ENCODE measurements at places on chromosomes 1 and 21. TPM values are rescaled to one million over a fixed set of nuclear protein-coding genes. Genes with fewer than 3 reads are reported as not detected.
A peak's percentile ranks its signal among the peaks of the same experiment; 100 is the strongest.

- DNase-seq = peak; percentile 56
Observed at GRCh38 chr1:17646444-17647280, 107.2 kb downstream of the ARHGEF10L start.

NCF2 gene
- total RNA-seq = not detected

- DNase-seq = peak; percentile 93
Observed at GRCh38 chr1:203628201-203629015, 1.8 kb downstream of the ATP2B4 start.

CTH gene
- 35.9 TPM for total RNA-seq

- DNase-seq = no peak
Observed at GRCh38 chr1:26254404-26254803, 20.4 kb downstream of the CEP85 start.

- no peak for DNase-seq
Observed at GRCh38 chr1:153939476-153939875, 7.0 kb downstream of the DENND4B start.

GRCh38 chr1:246425139-246425794 lies 81.8 kb downstream of the SMYD3 start:
- peak; percentile 29 for DNase-seq

DNA sequence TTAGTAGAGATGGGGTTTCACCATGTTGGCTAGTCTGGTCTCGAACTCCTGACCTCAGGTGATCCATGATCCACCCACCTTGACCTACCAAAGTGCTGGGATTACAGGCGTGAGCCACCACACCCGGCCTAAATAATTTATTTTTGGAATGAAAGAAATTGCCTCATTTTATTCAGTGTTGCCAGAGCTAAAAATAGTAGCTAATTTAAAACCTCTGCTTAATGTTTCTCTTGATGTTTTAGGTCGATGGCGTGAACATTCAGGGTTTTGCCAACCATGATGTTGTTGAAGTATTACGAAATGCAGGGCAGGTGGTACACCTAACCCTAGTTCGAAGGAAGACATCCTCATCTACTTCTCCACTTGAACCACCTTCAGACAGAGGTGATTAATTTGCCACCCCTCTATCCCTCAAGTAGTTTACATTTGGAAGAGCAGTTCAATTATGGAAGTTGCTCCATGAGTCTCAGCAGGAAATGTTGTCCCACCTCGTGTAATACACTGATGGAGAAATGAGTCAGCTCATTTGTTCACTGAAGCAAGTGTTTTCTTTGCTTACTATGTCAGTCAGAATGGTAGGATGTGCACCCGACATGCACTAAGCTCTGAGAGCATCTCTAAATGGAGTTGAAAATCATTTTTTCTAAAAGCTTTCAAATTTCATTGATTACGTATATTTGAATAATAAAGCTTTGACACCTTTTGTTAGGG lies 54.9 kb downstream of the PATJ start:
- no peak for DNase-seq

DNA sequence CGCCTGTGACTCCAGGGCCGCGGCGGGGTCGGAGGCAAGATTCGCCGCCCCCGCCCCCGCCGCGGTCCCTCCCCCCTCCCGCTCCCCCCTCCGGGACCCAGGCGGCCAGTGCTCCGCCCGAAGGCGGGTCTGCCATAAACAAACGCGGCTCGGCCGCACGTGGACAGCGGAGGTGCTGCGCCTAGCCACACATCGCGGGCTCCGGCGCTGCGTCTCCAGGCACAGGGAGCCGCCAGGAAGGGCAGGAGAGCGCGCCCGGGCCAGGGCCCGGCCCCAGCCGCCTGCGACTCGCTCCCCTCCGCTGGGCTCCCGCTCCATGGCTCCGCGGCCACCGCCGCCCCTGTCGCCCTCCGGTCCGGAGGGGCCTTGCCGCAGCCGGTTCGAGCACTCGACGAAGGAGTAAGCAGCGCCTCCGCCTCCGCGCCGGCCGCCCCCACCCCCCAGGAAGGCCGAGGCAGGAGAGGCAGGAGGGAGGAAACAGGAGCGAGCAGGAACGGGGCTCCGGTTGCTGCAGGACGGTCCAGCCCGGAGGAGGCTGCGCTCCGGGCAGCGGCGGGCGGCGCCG lies at the start of gene SIM2:
Gene SIM2, plus strand, starts transcription at position 135 of the 565 bp plus-strand sequence. CDS start 632 bp downstream, outside the sequence.
- peak; percentile 62 for DNase-seq

ATP5PB gene
- 300 TPM for total RNA-seq

CELSR2 gene
- total RNA-seq = 30.4 TPM

- DNase-seq = no peak
Observed at GRCh38 chr1:193479187-193479586, 292.8 kb upstream of the B3GALT2 start.

GRCh38 chr1:61051443-61051718 lies 31.0 kb upstream of the NFIA start:
- peak; percentile 4 for DNase-seq

- no peak for DNase-seq
Observed at GRCh38 chr1:30524840-30525617, 198.4 kb downstream of the MATN1 start.

FCER1A gene
- not detected for total RNA-seq

DNA sequence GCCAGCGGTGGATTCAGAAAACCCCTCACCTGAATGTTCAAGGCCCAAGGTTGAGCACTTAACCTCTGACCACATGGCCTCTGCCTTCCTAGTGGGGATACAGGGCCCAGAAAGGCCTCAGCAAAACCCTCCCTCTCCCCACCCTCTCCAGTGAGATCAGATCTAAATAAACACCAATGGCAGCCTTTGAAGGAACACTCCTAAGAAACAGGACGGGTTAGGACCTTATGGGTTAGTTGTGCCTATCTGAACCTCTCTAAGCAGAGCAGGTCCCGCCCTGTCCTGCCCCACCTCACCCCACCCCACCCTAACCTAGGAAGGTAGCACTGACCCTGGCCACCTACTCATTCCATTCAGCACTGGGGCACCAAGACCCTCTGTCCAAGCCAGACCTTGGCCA lies 7.9 kb upstream of the GRHL3 start:
- DNase-seq = no peak

- no peak for DNase-seq
Observed at GRCh38 chr1:15577691-15578090, 7.2 kb downstream of the AGMAT start.

DNA sequence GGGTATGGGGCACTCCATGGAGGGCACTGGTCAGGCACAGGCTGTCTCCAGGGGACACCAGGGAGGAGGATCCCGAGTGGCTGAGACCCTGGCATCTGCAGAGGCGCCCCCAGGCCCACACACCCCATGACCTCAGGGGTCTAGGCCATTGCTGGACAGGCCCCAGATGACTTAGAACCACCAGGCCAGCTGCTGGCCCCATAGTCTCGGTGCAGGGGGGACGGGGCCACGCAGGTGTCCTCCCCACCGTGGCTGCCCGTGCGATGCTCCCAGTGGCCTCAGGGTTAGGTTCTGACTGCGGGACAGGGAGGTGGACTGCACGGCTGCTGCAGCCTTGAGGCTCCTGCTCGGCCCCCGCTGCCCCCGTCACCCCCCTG lies 44.0 kb downstream of the MORN1 start:
- no peak for DNase-seq

NMNAT2 gene
- total RNA-seq = 10.0 TPM

CFHR1 gene
- total RNA-seq = not detected

- DNase-seq = no peak
Observed at GRCh38 chr21:36966821-36967768, 626 bp upstream of the HLCS start.

GRCh38 chr1:223741861-223742260 lies 29.5 kb downstream of the CAPN2 start:
- DNase-seq = peak; percentile 66

ATXN7L2 gene
- total RNA-seq = 9.4 TPM

CD84 gene
- not detected for total RNA-seq

- DNase-seq = no peak
Observed at GRCh38 chr1:61639608-61640336, 85.2 kb downstream of the TM2D1 start.

PHGDH gene
- total RNA-seq = 885 TPM

DNA sequence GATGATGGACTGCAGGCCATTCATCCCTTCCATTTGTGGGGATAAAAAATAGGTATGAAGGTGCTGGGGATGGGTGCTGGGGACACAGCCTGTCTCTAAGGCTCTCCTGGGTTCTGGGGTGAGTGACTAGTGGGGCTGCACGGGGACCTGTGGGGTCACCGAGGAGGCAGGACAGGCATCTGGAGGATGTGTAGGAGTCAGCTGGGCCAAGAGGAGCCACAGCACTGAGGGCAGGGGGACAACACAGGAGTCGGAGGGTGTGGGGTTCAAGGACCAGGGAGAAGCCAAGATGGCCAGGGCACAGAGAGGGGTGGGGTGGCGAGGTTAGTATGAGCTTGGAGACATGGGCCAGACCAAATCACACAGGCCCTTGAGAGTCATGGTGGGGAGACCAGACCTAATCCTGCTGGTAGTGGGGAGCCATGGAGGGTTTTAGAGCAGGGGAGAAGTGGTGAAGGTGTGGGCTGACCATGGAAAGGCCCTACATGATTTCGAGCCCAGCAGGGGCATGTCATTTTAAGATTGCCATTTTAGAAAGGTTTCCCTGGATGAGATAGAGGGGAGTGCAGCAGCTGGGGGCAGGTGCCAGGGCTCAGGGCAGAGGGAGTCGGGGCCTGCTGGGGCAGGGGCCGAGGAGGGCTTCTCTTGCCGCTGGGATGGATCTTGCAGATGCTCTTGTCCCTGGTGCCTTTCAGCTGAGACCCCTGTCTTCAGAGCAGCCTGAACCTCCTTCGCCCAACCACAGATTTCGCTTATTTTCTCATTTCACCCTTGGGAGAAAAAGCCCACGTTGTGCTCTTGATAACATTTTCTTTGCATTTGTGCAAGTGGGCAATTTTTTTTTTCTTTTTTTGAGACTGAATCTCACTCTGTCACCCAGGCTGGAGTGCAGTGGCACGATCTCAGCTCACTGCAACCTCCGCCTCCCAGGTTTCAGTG lies 22.7 kb downstream of the SERINC2 start:
- DNase-seq = no peak

DNA sequence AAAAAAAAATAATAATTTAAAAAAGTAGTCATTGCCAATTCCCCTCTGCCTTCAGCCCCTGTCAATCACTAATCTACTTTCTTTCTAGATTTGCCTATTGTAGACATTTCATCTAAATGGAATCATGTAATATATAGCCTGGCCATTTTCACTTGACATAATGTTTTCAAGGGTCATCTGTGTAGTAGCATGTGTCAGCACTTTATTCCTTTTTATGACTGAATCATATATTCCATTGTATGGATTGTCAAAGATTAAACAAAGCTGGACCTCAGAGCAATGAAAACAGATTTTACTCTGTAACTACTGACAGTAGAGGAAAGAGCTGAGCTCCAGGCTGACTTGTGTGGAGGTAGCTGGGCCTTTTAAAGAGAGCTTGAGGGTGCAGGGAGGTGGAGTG lies 15.9 kb downstream of the VPS13D start:
- no peak for DNase-seq

DNA sequence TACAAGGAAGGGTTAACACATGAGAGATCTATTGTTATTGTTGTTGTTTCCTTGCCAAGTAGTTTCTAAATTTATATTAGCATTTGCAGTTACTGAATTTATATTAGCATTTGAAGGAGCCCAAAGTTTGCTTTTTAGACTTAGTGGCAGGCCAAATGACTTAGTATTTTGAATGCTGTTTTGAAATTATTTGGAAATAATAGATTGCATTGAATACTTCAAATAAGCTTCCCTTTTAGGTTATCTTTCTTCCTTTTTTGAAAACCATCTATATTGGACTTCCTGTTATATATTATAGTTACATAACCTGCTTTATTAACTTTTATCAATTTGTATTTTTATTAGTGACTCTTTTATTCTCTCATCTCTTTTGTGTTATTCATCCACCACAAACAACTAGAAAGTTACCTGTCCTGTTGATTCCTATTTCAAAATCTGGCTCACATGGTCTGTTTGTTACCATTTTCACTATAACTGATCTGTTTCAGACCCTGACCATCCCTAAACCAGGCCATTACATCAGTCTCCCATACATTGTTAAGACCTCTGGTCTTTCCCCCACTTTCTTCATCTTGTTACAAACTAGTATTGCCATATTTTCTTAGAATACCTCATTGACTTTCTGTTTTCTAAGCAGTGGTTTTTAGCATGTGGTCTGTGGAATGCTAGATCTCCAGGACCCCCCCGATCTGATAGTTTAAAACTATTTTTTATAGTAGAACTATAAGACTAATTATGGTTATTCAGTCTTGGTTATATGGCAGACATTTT lies 185.2 kb downstream of the RASAL2 start:
- no peak for DNase-seq

- peak; percentile 48 for DNase-seq
Observed at GRCh38 chr1:9850442-9851162, 26.8 kb upstream of the CLSTN1 start.

ARTN gene
- total RNA-seq = 10.4 TPM

SERPINC1 gene
- total RNA-seq = not detected

DNA sequence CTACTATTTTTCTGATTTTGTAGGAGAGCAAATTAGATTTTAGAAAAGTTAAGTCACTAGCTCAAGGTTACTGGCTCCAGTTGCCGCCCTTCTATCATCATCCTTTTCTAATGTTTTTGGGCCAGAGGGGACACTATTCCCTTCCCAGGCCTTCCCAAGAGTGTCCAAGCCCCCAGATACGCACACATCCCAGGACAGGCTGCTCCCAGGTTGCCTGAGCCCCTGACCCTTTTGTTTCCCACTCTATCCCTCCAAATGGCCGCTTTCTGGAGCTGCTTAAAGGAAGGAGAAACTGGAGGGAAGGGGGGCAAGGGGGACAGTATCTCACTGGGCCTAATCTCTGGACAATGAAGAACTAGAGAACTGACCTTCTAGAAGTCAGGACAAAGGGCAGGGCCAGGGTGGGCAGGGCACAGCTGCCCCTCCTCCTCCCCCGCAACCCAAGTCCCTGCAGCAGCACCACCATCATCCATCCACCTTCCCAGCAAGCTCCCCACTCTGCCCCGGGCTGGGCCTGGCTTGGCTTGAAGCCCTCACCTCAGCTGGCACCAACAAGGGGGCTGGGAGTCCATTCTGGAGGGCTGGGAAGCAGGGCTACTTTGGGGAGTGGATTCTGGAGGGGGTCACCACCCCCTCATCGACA lies 1.1 kb upstream of the MAP7D1 start:
- DNase-seq = peak; percentile 48

DNAJC28 gene
- total RNA-seq = 5.0 TPM

GRCh38 chr1:62687421-62687902 lies 724 bp downstream of the DOCK7 start:
- DNase-seq = no peak

DNA sequence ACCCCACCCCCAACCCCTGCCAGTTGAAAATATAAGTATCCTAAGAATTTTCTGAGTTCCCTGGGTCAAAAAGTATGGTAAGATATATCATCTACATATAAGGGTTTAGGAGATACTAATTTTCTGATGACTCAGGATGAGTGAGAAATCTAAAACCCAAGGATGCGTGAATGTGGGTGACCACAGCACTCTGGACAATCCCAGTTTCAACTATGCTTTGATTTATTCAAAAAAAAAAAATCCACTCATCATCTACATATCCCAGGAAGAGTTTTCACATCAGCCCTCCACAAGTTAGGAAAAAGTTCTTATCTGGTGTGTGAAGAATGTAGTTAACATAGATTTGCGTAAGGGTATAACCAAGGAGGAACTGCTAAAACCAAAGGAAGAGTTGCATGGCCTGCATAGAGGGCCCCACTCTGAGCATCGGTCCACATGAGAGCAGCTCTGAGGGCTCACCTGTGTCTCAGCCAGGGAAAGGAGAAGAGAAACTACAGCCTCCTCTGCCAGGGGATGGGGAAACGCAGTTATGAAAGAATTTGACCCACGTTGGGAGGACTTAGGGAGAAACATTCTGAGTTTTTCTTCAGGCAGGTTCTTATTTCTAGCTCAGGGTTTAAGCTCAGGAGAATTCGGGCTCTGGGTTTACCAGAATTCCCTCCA lies 18.8 kb downstream of the LAMB3 start:
- no peak for DNase-seq

All from GM23338 (cell line).